ENCODE measurements at places on chromosomes 2 and 18. TPM values are rescaled to one million over a fixed set of nuclear protein-coding genes. Genes with fewer than 3 reads are reported as not detected.

The ALLC gene
- not detected for total RNA-seq

The NEU2 gene
- not detected for total RNA-seq

The RNU2-63P gene
- 32.9 TPM for total RNA-seq

The DUSP2 gene
- total RNA-seq = 500 TPM

The CCDC102B gene
- total RNA-seq = 1.1 TPM

The ELOA2 gene
- total RNA-seq = not detected

The FBXO36 gene
- 0.42 TPM for total RNA-seq

The RFTN2 gene
- total RNA-seq = not detected

The MARCO gene
- not detected for total RNA-seq

The FER1L5 gene
- total RNA-seq = not detected

The GREB1 gene
- total RNA-seq = 0.10 TPM

The SPP2 gene
- total RNA-seq = not detected

DNA sequence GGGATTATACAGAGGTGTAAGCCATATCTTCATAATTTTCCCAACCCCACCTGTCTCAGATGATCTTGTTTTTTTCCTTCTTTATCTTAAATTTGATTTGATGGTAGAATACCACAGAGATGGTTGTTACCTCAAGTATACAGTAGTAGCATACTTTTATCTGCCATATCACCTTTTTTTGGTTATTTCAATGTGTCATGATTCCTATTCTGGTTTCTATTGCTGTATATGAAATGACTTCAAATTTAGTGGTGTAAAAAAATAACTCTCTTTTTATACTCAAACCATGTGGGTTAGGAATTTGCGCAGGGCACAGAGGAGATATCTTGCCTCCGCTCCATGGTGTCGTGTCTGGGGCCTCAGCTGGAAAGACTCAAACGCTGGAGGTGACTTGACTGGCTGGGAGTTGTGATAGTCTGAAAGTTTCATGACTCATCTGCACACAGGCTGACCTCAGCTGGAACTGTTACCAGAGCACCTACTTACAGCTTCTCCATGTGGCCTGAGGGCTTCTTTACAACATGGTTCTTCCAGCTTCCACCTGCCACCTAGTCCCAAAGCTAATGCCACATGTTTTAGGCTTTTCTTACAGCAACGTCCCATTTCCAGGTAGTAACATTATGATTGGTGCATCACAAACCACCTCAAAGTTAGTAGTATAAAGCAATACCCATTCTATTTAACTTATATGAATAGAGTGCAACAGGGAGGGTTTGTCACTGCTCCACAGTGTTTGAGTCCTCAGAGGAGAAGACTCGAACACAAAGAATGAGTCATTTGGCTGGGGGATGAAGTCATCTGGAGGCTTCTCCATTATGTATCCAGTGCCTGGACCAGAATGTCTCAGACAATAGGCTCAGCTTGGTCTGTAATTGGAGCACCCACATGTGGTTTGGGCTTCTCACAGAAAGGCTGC, 82.3 kb upstream of the XPO1 start:
- no peak overlapping the region for H3K27ac ChIP-seq
- peaks cover 2% of the 10 kb centered on the region for H3K27me3 ChIP-seq
- H3K4me1 ChIP-seq = no peaks in the 10 kb centered on the region
- no peak for DNase-seq

- no peak overlapping the region for H3K27ac ChIP-seq
- no peaks in the 10 kb centered on the region for H3K36me3 ChIP-seq
- no peak for DNase-seq
- no peak overlapping the region for H3K4me3 ChIP-seq
- no peaks in the 10 kb centered on the region for H3K27me3 ChIP-seq
- no peaks in the 10 kb centered on the region for H3K4me1 ChIP-seq
These were observed 439.9 kb upstream of the ETAA1 start for GRCh38 chr2:66957198-66957597.

DNA sequence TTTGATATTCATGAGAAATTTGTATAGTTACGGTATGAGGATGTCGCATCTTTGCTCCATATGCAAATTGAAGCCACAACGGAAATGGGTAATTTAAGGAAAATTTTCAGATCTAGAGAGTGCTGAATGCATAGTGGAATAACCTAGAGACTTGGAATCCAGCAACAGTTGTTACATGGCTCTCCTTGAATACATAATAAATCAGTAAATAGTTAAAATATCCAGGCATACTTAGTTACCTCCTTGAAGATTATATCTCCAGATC, 5.4 kb downstream of the REG1A start:
- H3K27me3 ChIP-seq = no peaks in the 10 kb centered on the region
- H3K4me3 ChIP-seq = no peak overlapping the region
- DNase-seq = no peak
- no peaks in the 10 kb centered on the region for H3K36me3 ChIP-seq
- H3K4me1 ChIP-seq = no peaks in the 10 kb centered on the region

DNA sequence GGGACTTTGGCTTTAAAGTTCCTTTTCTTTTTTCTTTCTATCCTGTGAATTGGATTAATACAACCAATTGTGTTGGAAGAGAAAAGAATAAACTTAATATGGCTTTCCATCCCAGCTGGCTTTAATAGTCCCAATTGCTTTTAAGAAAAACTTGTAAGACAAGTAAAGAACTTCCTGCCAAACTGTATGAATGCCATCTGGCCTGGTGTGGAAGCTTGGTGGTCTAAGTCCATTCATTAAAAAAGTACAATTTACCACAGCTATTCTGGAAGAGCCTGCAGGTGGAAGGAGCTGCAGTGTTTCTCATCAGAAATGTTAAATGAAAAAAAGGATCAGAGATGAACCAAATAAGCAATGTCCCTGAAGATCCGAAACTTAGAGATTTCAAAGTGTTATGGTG, 103.9 kb downstream of the KLHL14 start:
- DNase-seq = no peak
- H3K36me3 ChIP-seq = no peaks in the 10 kb centered on the region
- no peaks in the 10 kb centered on the region for H3K27me3 ChIP-seq
- no peak overlapping the region for H3K27ac ChIP-seq
- H3K4me3 ChIP-seq = no peak overlapping the region
- no peaks in the 10 kb centered on the region for H3K4me1 ChIP-seq

DNA sequence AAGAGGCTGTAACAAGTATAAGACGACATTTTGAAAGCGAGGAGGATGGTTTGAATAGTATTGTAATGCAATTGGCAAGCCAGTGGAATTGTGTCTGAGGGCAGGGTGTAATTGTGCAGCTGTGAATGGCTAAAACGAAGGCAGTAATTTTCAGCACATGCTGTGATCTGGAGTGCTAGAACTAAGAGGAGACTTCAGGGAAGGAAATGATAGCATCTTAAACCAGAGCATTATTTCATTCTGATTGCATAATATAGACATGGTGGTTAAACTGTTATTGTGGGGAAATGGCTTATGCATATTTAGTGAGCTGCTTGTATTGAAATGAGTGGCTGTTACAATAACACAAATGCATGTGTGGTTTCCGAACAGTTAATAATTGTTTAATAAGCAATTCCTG, 36.3 kb downstream of the THSD7B start:
- H3K27ac ChIP-seq = no peak overlapping the region
- no peaks in the 10 kb centered on the region for H3K36me3 ChIP-seq
- H3K27me3 ChIP-seq = no peaks in the 10 kb centered on the region
- no peak for DNase-seq

- H3K27ac ChIP-seq = no peak overlapping the region
- no peaks in the 10 kb centered on the region for H3K4me1 ChIP-seq
- H3K4me3 ChIP-seq = no peak overlapping the region
- no peaks in the 10 kb centered on the region for H3K27me3 ChIP-seq
- DNase-seq = no peak
- peaks cover 11% of the 10 kb centered on the region for H3K36me3 ChIP-seq
These were observed 56.9 kb downstream of the RHBDD1 start for GRCh38 chr2:226892729-226893128.

- no peak overlapping the region for H3K27ac ChIP-seq
- no peak for DNase-seq
- no peak overlapping the region for H3K4me3 ChIP-seq
- no peaks in the 10 kb centered on the region for H3K36me3 ChIP-seq
- peaks cover 9% of the 10 kb centered on the region for H3K27me3 ChIP-seq
These were observed 163.3 kb upstream of the SIX3 start for GRCh38 chr2:44778221-44778654.

DNA sequence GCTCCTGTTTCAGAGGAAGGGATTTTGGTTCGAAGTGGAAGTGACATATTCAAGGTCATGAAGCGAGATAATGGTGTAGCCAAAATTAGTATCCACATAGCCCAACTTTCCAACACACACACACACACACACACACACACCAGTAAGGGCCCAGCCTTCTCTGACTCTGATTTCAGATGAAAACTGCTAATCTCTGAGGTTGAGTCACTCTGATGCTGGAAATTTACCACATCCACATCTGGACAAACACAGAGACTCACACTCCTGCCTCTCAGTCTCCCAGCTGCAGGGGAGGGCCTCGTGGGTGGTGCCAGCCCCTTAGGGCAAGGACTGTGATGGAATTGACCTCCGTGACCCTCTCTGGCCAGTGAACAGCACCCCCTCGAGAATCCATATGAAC, 29.0 kb upstream of the SLC35F6 start:
- H3K4me3 ChIP-seq = no peak overlapping the region
- peaks cover 9% of the 10 kb centered on the region for H3K27me3 ChIP-seq
- H3K36me3 ChIP-seq = no peaks in the 10 kb centered on the region

GRCh38 chr2:65261676-65262075, 34.0 kb downstream of the ACTR2 start:
- no peaks in the 10 kb centered on the region for H3K27me3 ChIP-seq
- no peak for DNase-seq
- no peak overlapping the region for H3K4me3 ChIP-seq
- H3K36me3 ChIP-seq = peaks cover 36% of the 10 kb centered on the region

DNA sequence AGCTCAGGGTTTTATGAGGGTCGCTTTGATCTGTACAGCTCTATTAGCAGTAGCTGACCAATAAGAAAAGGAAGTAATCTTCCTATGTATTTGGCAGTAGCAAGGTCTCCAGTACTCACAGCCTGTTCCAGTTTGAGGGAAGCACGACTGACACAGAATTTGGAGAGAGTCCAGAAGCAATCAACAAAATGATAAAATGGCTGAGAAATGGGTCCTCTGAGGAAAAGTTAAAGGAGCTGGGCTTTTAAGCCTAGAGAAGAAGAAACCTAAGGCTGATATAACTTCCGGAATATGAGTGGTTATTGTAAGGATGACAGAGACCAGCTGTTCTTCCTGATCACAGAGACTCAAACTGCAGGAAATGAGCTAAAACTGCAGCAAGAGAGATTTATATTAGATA, 382.8 kb downstream of the GPD2 start:
- DNase-seq = no peak
- H3K27me3 ChIP-seq = no peaks in the 10 kb centered on the region
- no peak overlapping the region for H3K4me3 ChIP-seq
- H3K4me1 ChIP-seq = no peaks in the 10 kb centered on the region
- H3K36me3 ChIP-seq = no peaks in the 10 kb centered on the region

- no peak for DNase-seq
- H3K36me3 ChIP-seq = peaks cover 16% of the 10 kb centered on the region
- no peak overlapping the region for H3K4me3 ChIP-seq
- no peaks in the 10 kb centered on the region for H3K27me3 ChIP-seq
- H3K4me1 ChIP-seq = peaks cover 7% of the 10 kb centered on the region
These were observed 60.7 kb downstream of the ADI1 start for GRCh38 chr2:3458396-3459184.

DNA sequence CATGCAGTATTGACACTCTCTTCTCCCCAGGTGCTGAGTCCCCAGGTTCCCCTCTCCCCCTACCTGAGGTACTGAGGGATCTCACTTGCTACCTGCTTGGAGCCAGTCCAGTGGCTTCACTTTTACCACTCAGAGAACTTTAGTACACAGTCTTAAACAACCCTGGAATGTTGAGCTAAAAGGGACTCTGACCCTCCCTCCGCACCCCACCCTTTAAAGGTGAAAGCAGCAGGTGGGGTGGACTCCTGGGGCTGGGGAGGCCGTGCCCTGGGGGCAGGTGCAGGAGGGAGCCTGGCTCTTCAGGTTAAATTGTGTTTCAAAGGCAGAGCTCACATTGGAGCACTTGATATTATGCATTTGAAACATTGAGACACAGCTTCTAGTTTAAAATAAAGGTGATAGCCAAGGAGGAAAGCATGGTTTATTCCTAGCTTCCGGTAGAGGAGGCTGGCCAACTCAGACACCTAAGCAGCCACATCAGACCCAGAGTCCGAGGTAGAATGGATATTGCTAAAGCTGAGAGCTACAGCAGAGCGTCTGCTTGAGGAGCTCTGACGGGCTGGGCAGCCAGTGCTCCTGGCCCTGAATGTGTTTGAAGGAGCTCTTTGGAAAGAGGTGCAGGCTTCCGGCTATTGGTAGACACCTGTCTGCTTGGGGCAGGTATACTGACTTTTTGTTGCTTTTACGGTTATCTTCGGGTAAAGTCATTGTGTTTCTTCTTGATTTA, 196.4 kb downstream of the AGAP1 start:
- DNase-seq = no peak
- H3K27ac ChIP-seq = no peak overlapping the region
- no peaks in the 10 kb centered on the region for H3K4me1 ChIP-seq
- peaks cover 3% of the 10 kb centered on the region for H3K27me3 ChIP-seq
- no peak overlapping the region for H3K4me3 ChIP-seq

- H3K27me3 ChIP-seq = peaks cover 24% of the 10 kb centered on the region
- H3K4me1 ChIP-seq = no peaks in the 10 kb centered on the region
- DNase-seq = no peak
These were observed at the start of gene PRR30 for GRCh38 chr2:27139310-27139709. TSS of gene PRR30 (minus strand) at chr2:27139410. CDS start at chr2:27138329, 1,081 bp downstream.

DNA sequence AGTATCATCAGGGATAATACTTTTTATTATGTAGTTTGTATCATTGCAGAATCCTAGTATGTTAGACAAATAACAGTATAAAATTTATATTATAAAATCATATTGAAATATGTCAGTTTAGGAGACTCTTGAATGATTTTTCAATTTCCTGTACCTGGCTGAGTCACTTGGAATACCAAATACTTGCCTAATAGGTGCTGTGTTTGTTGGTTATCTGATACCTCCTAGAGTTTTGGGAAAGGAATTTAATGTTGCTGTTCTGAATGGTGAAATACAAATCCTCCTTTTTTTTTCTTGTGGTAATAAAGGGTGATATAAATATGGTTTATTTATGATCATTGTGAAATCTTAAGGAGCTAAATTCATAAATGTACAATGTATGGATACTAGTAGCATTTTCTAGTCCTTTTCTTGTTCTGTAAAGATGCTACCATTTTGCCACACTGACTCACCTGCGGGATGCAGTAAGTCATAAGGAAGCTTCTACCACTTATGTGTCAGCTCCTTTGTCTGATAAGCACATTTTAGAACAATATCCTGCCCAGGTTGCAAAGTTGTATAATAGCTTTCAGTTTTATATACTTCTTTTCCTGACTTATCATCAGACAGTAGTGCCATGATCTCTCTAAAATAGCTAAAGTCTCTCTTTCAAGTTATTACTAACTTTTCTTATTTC, 465.5 kb downstream of the XIRP2 start:
- H3K4me1 ChIP-seq = no peaks in the 10 kb centered on the region
- H3K36me3 ChIP-seq = no peaks in the 10 kb centered on the region
- H3K27me3 ChIP-seq = peaks cover 2% of the 10 kb centered on the region
- H3K27ac ChIP-seq = no peak overlapping the region
- no peak overlapping the region for H3K4me3 ChIP-seq

Data from activated T-helper 1 cell treated with anti-CD3 and anti-CD28 coated beads, Interleukin-12 subunit alpha, Interleukin-12 subunit beta, Interleukin-2, Interleukin-4 antibody, amounts not matched to agents 30 ng/mL and 10 ng/mL and 1 ng/mL, durations not matched to agents 14 hours and 24 hours and 36 hours (primary cell).